Stimulated activated CD8-positive, alpha-beta memory T cell treated with anti-CD3 and anti-CD28 coated beads, Interleukin-4, amount 100 ng/mL, for 1 hour (primary cell): ENCODE measurements at places on chromosomes 5 and 9.

DNA sequence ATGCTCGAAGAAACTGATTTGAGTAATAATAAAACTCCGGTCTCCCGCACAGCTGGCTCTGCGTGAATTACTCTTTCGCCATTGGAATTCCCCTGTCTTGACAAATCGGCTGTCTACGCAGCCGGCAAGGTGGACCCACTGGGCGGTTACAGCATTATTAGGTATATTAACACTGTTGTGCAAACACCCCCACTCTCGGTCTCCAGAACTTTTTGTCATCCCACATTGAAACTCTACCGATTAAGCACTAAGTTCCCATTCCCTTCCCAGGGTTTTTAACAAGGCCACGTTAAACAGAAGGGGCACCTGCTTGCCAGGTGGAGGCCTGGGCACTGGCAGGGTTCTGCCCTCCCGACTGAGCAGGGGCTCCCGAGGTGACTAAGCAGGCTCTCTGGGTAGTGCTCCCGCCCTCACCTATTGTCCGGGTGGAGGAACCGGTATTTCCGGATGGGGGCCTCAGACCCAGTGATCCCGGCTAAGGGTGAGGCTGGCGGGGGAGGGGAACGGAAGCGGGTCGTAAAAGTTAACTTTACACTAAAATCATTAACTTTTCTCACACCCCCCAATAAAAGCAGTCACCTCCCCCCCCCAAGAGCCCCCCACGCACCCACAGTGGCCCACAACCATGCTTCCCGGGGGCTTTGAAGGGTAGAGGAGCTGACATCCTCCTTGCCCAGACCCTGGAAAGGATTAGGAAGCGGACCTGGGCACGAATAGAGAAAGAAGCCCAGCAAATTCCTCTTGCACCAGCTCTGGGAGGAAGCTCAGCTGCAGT is 53.5 kb upstream of the TJP2 start:
- no peak for DNase-seq

GRCh38 chr5:176583076-176583475 is 26.9 kb downstream of the GPRIN1 start:
- DNase-seq = no peak

DNA sequence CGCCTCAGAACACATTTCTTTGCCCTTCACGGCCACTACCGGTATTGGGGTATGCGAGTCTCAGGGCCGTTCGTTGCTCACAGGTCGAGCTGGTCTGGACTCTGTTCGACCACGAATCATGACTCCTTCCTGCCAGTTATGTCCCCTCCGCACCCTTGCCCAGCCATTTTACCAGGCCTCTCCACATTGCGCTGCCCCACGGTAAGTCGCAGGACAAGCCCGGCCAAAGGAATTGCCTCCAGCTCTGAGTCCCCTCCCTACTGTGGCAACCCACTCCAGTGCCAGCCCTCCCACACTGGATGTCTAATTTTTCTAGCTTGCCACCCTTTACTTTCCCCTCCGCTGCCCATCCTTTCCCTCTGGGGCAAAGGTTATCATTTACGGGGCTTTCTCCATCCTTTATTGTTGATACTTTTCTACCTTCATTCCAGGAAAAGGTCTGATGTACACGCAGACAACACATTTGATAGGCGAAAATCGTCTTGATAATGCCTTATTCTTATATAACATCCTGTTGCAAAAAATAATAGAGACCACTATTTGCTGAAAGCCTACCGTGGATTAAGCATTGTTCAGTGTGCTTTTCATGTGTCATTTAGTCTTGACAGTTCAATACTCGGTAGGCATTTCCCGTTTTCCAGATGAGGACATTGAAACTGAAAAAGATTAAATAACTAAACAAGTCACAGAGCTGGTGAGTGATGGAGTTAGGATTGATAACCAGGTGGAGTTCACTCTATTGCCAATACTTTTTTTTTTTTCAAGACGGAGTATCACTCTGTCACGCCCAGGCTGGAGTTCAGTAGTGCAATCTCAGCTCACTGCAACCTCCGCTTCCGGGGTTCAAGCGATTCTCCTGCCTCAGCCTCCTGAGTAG is 958 bp upstream of the HSPA5 start:
- no peak for DNase-seq

GRCh38 chr9:92393686-92394085 is 10.7 kb downstream of the OGN start:
- DNase-seq = no peak

GRCh38 chr5:148898413-148899075 is 72.1 kb downstream of the ADRB2 start:
- no peak for DNase-seq

DNA sequence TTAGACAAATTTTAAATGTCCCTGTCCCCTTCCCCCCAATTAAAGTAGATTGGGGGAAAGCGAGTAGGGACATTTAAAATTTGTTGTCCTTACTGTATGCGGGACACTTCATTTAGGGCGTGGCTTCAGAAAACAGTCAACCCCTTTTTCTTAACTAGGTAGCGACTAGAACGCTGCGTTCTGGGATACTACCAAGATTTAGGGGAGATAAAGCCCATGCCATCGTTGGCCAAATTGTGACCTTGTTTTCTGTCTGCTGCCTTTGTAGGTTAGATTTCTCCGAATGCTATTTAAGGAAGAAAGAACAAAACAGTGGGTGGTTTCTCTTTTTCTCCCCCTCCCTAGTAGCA is 1.2 kb downstream of the CKS2 start:
- no peak for DNase-seq

GRCh38 chr5:77369566-77369965 is 122.5 kb downstream of the WDR41 start:
- DNase-seq = no peak

- no peak for DNase-seq
Observed at GRCh38 chr5:166123717-166124116, 2167.7 kb upstream of the WWC1 start.

- no peak for DNase-seq
Observed at GRCh38 chr5:175489693-175490443, 11.5 kb downstream of the SFXN1 start.

DNA sequence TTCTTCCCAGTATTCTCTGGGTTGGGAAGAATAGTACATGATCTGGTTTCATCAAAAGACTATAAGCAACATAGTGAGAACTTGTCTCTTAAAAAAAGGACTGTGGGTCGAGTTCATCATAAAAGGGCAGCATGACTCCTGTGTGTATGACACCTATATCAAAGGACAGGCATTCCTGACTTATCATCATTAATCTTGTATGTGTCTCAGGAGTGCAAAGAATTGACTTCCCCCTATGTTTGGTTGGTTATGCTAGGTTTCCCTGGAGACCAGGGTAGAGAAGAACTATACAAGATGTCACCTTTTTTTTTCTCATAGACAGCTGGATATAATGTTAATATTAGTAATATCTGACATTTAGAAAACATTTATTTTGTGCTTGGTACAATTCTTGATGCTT is 173.1 kb upstream of the ANKRD55 start:
- no peak for DNase-seq

DNA sequence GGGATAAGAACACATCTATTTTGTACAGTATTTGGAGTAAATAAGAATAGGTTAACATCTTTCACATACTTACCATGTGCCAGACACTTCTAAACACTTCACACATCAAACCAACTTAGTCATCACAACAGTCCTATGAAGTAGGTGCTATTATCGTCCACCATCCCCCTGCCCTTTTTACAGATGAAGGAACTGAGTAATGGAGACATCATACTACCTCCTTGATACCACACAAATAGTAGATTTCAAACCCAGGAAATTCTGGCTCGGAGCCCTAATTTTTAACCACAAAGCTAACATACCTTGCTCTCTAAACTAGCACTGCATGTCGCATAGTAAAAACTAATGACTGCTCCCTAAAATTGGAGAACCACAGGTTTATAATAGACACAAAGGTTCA is 4.2 kb upstream of the ZNF366 start:
- no peak for DNase-seq

GRCh38 chr5:107809201-107810034 is 138.7 kb upstream of the EFNA5 start:
- DNase-seq = no peak

DNA sequence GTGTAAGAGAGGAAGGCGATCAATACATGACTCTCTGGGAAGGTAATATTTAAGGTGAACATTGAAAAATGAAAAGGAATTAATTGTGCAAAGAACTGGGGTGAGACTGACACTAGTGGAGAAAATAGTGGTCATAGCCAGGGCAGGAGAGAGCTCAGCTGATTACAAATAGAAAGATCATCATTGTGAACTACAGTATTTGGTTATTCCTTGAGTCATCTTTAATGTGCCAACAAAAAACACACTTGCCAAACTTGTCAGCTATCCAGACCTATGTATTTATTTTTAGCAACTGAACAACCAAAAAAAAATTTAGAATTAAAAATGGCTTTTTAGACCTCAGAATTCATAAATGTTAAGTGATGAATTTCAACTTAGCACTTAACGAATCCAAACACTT is 749.8 kb upstream of the CDH9 start:
- DNase-seq = no peak

DNA sequence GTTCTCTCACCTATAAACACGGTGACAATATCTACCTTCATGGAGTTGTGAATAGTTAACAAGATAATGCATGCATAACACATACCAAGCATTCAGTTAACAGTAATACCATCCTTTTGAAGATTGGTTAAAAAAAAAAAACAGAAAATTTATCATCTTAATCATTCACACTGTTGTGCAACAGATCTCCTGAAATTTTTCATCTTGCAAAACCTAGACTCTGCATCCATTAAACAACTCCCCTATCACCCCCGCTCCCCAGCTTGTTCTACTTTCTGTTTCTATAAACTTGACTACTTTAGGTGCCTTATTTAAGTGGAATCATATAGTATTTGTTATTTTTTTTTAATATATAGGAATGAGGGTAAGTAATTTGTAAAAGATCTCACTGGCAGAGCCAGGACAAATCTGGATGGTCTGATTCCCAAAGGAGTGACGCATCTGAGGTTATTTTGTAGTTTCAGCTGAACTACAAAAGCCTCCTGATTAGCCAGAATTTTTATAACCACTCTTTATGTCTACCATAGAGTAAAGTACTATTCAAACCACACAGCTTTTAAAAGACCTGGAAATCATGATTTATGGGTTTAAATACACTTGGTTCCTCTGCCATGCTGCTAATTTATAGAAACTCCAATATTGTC is 93.0 kb downstream of the FANCC start:
- DNase-seq = no peak

- DNase-seq = no peak
Observed at GRCh38 chr5:113188436-113188835, 211.8 kb downstream of the DCP2 start.
